ENCODE measurements at places on chromosomes 4 and X.
A peak's percentile ranks its signal among the peaks of the same experiment; 100 is the strongest.

- no peak for DNase-seq
Observed at GRCh38 chr4:85210353-85210752, 243.9 kb upstream of the WDFY3 start.

DNA sequence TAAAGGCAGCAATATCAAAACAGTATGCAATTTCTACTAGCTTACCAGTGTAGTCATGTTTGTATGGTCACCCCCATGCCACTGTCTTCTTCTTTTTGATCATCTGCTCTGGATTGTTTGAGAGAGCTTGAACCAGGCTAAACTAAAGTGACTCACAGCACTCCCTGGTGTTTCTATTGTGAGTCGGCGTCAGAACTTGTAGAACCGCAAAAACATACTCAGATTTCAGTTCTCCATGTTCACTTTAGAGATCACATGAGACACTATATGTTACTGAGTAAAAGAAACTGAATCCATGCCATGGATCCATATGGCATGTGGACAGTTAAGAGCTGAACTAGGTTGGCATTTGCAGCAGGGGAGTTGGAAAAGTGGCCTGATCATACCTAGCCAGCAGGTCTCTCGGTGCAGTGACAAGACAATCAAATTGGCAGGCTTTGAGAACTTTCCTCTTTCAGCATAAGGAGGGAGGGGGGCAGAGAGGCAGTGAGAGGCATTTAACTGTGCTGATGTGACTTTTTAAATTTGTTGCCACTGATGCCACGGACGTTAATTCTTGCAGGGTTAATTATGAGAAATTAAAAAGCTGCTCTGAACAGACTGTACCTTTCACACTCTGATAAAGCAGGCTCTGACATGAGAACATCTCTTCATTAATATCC, 88.4 kb downstream of the AFF2 start:
- no peak for DNase-seq

DNA sequence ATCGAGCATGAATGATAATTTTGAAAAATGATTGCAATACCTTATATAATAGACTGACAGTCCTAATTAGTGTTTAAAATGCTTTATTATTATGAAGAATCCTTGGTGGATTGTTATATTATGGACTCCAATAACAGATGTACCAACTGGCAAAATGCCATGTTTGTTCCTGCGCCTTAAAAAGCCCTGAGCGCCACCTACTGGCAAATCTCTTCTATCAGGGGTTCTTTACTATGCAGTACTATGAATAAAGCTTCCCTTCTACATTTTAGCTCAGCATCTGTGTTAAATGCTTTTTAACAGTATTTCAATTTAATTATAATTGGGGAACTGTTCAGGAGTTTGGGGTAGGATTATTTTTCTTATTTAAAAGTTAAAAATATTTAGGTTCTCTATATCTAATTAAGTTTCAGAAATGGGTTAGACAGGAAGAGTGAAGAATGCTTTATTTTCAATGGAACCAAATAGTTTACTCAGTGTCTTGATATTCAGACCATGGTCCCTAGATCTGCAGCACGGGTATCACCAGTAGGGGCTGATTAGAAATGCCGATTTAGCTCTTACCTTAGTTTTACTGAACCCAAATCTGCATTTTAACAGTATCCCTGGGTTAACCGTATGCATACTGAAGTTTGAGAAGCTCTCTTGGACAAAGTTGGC, 20.0 kb downstream of the CFAP97 start:
- DNase-seq: peak; percentile 71

GRCh38 chrX:133670383-133670782, 255.1 kb upstream of the GPC4 start:
- DNase-seq: no peak

DNA sequence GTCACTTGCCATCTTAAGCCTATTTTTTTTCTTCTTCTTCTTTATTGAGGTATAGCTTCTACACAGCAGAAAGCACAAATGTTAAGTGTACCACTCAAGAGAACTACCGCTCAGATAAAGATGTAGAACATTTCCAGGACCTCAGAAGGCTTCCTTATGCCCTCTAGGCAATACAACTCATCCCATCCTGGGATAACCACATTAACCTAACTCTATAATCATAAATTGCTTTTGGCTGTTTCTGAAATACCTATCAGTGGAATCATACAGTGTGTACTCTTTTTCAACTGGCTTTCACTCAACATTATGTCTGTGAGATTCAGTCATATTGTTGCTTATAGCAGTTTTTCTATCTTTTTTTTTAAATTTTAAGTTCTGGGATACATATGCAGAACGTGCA, 51.7 kb downstream of the ARFIP1 start:
- no peak for DNase-seq

DNA sequence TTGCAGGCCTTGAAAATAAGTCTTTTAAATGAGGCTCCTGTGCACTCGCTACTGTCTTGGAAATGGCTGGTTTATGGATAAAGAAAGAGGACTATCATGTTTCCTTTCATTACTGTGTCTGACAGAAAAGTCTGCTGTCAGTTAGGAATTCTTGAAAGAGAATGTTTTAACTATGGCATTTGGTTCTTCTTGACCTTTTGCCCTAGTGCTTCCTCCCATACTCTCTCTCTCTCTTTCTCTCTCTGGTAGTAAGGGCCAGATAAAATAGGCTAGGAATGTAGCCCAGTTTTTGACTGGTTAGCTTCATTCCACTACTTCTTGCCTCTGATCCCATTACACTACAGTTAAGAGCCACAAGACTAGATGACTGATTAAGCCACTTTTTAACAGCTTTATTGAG, 29.8 kb downstream of the YY2 start:
- DNase-seq: no peak

DNA sequence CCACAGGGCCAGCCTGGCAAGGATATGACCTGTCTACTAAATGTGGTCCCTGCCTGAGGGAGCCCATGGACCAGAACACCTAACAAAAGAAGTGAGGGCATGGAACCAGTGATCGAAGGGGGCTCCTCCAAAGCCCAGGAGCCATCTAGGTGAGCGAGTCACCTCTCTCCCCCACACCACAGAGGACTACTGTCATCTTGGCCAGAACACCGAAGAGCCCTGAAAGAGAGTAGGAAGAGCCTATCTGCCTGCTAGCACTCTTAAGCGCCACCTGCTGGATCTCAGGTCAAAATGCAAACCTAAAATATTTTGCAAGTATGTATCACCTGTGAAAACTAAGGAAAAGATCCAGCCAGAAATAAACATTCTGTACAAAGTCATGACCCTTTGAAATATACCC, 137.9 kb upstream of the ZXDB start:
- peak; percentile 31 for DNase-seq

- no peak for DNase-seq
Observed at GRCh38 chrX:74853255-74853654, 72.0 kb downstream of the NEXMIF start.

GRCh38 chrX:65925592-65925991, 114.3 kb downstream of the VSIG4 start:
- DNase-seq: no peak

GRCh38 chr4:78166622-78167021, 109.5 kb downstream of the FRAS1 start:
- DNase-seq: no peak

- no peak for DNase-seq
Observed at GRCh38 chrX:118153270-118153669, 36.7 kb upstream of the KLHL13 start.

DNA sequence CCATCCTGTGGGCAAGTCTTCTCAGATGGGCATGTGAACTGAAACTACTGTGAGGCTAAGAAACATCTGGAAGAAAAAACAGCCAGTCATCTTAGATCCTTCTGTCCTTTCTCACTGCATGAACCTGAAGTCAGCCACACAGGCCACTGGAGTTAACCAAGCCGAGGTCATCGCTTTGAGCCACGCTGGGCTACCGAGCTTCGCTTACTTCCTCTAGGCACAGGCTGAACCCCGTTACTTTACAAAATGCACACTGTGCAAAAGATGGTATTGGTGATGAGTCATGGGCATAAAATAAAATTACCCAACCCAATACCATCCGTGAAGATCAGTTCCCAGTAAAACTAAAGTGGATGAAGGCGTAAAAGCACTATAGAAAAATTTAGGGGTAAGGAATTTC, 86.2 kb downstream of the MTMR1 start:
- DNase-seq: no peak

DNA sequence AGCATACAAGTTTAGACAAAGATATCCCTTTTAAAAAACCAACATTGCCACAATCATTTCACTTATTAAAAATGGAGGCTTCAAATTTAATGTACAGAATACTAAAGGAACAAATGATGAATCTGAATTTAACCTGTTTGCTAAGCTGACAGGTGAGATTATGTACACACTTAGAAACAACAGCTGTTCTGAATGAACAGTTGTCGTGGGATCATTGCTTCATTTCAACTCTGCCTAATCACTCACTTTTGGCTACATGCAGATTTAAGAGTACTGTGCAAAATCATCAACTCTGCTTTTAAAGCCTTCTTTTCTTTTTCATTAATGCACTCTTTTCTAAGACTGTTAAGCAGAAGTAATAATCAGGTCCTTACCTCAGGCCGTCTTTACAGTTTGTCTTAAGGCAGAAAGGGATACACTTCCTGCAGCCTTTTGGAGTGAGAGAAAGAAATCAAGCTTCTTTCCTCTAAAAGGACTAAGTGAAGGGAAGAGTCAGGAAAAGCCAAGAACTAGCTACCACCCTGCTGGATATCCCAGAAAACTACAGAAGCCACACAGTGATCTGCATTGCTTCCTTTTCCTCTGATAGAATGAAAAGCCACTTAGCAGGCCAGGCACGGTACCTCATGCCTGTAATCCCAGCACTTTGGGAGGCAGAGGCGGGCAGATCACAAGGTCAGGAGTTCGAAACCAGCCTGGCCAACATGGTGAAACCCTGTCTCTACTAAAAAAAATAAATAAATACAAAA, 54.7 kb upstream of the NPNT start:
- no peak for DNase-seq
